HuH-7.5 (cell line): ENCODE measurements at places on chromosomes 2 and 18.
A peak's percentile ranks its signal among the peaks of the same experiment; 100 is the strongest.

- no peak for DNase-seq
Observed at GRCh38 chr2:23782646-23783045, 144.3 kb downstream of the ATAD2B start.

- DNase-seq: no peak
Observed at GRCh38 chr2:20965221-20965620, 78.7 kb downstream of the APOB start.

DNA sequence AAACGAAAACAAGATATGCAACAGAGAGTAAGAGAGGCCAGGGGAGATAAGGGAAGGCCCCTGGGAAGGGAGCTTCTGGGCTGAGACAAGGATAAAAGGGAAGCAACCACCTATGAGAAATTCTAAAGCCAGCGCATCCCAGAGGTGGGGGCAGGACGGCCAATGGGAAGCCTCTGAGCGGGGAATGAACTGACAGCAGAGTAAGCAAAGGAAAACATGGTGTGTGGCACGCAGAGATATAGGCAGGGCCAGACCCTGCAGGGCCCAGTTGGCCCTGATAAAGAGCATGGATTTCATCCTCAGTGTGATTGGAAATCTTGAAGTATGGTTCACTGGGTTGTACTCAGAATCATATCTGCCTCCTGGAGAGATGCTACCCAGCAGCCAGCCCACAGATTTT is 78.7 kb downstream of the IRS1 start:
- DNase-seq: no peak

GRCh38 chr2:64453770-64454385 is at the start of gene LGALSL:
Gene LGALSL (plus strand): TSS chr2:64454162. CDS start chr2:64454546, 384 bp downstream.
- peak; percentile 87 for DNase-seq

GRCh38 chr18:79855147-79855933 is 57.6 kb downstream of the KCNG2 start:
- DNase-seq: no peak

DNA sequence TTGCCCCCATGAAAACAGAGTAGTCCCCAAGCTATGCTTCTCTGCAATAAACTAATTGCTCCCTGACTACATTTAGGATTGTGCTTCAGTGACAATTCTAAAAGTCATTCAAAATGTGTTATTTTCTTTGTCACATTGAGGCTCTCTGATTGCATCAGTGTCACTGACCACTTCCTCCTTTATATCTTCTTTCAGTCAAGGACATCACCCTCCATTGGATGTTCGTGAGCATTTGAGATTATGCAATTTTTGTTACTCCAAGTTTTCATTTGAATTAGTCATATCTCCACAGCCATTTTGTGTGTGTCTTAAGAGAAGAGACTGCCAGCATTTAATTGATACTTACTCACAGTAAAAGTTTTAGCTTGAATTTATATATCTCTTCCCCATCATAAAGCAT is 780.8 kb upstream of the GCFC2 start:
- no peak for DNase-seq

DNA sequence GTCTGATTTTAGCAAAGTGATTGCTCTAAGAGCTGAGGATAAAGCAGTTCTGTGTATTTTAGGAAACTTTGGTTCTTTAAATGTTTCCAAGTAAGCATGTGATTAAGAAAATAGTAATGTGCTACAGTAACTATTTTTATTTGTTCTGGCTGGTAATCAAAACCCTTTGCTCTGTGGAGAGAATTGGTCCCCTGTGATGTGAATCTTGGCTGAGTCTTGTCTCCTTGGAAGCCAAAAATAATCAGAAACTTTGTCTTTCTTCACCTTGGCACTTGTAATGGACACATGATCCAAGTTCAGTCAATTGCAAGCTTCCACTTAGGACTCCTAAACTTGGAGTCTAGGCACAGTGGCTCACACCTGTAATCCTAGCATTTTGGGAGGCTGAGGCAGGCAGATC is 422.7 kb upstream of the CDH20 start:
- no peak for DNase-seq

DNA sequence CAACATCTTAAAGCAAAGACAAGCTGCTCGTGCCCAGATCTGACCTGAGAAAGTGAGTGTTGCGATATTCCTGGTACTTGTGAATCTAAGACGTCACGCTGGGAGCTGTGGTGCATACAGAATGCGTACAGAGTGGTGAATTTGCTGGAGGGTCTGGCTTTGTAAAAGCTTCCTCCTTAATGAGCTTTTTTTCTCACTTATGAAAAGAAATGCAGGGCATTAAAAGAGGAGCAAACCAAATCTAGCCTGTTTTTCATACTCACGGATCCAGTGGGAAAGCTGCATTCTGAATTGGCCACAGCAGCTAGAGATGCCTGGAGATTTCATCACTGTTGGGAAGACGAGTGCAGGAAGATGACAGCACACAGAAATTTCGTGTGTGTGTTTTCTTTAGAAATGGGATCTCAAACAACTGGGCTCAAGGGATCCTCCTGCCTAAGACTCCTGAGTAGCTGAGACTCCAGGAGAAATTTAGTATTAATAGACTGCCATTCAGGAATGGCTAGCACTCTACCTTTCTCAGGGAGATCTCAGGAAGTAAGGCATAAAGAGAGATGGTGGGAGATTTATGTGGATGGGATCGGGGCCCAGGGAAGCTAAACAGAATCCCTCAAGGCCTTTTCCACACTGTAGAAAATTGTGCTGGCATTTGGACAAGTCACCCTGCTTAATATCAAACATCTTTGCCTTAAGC is 181.3 kb downstream of the ALPK2 start:
- no peak for DNase-seq

DNA sequence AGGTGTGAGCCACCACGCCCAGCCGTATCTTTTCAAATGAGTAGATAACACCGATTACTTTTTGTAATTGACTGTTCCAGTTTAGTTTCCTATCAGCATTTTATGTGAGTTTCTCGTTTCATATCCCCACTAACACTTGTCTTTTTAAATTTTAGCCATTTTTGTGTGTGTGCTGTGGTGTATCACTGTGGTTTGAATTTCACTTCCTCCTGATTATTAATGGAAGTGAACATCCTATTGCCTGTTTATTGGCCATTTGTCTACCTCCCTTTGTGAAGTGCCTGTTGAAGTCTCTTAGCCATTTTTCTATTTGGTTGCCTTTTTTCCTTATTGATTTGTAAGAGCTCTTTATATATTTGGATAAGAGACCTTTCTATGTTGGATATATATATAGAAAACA is 91.7 kb upstream of the STON1 start:
- no peak for DNase-seq

DNA sequence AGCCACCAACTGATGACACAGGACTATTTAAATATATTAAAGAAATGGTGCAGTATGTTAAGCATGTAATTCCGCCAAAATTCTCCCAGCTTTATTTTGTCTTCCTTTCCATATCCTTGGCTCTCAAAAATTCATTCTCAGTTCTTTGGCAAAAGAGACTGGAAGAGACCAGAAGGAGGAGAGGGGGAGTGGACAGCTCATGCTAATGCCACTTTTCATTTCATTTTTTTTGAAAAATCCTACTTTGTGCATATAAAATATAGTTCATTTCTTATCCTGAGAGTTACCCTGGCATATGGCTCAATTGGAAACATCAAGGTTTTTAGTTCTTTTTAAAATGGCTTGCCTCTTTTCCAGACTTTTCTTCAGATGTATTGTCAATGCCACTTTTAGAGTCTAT is 128.5 kb upstream of the VRK2 start:
- no peak for DNase-seq
